ENCODE measurements at places on chromosomes 2 and 18.

GRCh38 chr18:13809043-13809430 lies 14.9 kb upstream of the MC5R start:
- no peak for DNase-seq

DNA sequence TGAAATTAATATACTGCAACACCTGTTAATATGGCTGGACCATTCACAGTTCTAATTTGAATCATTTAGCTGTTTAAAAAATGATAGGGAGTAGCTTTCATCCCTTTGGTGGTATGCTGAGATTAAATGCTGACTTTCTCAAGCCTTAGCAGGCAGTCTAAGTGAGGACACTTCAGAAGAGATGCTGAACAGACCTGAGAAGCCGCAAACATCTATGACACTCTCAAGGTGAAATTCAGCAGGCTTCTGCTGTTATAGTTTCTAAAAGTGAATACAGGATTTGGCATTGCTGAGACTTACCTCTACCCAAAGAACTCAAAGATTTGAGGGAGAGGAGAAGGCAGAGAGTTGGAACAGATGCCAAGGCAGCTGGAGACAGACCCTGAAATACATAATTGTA lies 431.2 kb upstream of the FAM98A start:
- DNase-seq: no peak

GRCh38 chr2:153451611-153452010 lies 27.0 kb downstream of the RPRM start:
- no peak for DNase-seq

- no peak for DNase-seq
Measured at GRCh38 chr2:226652369-226652768, 147.3 kb downstream of the IRS1 start.

DNA sequence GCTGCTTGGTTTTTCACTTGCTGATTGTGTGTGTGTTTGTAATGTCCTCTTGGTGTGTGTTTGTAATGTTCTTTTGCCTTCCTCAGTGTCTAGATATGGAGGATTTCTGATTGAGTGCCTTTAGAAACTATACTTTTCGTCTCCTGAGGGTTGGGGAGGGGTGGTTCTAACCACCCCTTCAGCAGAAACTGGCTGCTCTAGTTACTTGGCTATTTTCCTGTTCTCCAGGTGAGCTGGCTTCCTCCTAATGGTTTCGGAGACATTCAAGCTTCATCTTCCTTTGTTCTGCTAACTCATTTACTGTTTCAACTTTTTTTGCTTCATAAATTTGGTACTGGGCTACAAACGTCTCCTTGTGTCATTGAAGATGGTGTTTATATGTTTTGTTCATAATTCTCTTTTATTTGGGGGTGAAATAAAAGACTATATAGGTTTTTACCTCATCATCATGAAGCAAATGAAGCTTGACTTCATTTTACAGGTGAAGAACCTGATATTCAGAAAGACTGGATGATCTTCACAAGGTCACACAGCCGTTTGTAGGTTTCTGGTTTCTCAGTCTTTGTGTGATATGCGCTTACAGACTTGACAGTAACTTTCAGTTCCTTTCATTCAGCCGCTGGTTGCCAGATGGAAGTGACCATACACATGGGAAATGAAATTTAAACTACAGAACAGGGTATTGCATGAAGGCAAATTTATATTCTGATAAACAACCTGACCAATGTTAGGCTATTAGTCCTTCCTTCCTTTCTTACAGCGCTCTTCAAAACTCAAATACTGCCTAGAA lies 238.5 kb downstream of the GALR1 start:
- no peak for DNase-seq

GRCh38 chr2:25253153-25253626 lies 84.8 kb upstream of the POMC start:
- DNase-seq: no peak

DNA sequence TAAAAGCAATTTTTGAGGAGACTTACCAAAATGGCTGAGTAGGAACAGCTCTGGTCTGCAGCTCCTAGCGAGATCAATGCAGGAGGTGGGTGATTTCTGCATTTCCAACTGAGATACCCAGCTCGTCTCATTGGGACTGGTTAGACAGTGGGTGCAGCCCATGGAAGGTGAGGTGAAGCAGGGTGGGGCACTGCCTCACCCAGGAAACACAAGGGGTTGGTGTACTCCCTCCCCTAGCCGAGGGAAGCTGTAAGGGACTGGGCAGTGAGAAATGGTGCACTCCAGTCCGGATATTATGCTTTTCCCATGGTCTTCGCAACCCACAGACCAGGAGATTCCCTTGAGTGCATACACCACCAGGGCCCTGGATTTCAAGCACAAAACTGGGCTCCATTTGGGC lies 419.0 kb downstream of the NUP35 start:
- no peak for DNase-seq

- DNase-seq: no peak
Measured at GRCh38 chr2:43312755-43313641, 86.6 kb upstream of the ZFP36L2 start.

- DNase-seq: no peak
Measured at GRCh38 chr2:190254063-190254850, 65.4 kb downstream of the HIBCH start.

DNA sequence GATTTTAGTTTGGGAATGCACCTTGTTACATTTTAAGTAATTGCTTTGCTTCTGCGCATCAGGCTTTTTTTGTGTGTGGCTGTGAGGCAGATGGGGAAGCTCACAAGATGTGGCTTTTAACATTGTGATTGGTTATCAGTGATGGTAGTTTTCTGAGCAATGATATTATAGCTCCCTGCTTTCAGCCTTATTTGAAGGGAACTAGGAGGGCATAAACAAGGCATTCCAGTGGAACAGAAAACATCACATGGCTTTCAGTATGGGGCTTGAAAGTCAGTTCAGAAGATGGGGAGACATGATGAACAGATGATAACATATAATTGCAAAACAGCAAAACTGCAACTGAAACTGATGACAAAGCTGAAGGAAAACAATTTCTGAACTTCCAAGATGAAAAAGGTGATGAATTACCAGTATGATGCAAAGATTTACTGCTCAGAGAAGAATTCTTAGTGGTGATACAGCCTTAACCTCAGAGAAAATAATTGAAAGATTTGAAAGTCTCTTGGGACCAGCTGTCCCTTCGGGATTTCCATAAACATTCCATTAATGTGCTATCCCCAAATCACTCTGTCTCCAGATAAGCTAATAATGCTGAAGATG lies 439.7 kb downstream of the RND3 start:
- no peak for DNase-seq
